ENCODE measurements at places on chromosomes 4 and X.

- DNase-seq: no peak
Measured at GRCh38 chr4:185396724-185397385, at the start of gene ANKRD37. TSS of gene ANKRD37 (plus strand) at chr4:185396841. CDS start at chr4:185396924, 83 bp downstream.

- DNase-seq: no peak
Measured at GRCh38 chr4:48339642-48340041, 1.7 kb upstream of the SLAIN2 start.

DNA sequence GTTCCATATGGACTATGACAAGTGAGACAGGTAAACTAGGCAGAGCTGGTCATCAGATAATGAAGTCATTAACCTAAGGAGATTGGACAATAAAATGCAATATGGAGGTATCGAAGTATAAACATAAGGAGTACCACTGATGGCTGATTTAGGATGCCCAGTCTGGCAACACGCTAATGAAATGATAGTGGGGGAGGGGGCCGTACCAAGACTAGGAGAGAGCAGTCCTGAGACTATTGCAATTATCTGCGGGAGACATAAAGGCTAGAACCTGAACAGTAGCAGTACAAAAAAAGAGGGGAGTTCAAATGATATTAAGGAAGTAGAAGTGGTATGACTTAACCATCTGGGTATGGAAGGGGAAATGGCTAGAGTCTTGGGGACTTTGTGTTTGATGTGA, 2.3 kb downstream of the F9 start:
- no peak for DNase-seq

DNA sequence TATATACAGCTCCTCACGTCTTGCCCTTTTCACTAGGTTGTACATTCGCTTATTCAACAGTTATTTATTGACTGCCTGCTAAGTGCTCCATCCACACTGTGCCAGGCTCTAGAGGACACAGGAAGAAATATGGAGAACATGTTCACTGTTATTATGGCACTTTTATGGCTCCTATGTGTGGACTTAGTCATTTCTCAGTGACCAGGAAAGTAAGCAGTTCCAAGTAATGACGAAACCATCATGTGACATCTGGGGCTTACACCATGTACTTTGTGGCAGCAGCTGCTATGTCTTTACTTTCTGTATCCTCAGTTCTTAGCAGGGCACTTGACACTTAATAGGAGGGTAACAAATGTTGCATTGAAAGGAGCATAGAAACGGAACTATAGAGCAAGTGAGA, 278.0 kb downstream of the ANK2 start:
- DNase-seq: no peak

DNA sequence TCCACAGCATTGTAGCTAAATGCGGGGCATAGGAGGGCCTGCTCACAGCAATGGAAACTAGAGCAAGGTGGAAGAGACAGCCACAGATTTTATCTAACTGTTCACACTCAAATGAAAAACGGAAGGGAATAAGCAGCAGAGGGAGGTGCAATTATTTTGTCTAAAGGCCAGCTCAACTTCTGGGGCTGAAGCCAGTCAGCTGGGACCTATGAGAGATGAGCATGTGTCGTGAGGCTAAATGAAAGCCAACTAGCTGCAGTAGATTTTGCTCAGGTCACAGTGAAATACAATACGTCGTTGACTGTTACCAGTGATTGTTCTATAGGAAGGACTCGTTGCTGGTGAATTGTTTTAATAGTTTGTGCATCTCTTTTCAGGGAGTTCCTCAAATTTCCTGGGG, 26.4 kb upstream of the FGFBP2 start:
- no peak for DNase-seq

DNA sequence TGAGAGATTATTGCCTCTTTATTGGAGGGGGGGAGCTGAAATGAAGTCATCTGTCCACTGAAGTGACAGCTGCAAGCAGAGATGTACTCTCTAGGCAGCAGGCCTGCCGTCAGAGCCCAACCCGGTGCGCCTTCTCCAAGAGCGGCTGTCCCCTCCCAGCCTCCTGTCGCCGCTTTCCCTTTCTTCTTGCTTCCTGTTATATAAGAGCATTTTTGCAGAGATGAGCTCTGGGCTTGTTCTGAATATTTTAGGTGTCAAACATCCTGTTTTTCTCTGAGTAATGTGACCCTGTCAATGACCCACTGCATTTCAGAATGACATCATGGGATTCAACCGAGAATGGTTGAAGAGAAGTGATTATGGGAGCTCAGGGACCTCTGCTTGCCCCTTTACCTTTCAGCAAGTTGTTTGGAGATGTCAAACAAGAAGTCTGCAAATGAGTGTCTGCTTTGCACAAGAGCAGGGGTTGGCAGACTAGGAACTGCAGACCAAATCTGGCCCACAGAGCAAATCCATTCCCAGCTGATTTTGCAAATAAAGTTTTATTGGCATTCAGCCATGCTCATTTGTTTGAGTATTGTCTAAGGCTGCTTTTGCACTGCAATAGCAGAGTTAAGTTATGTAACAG, 79.9 kb downstream of the SLC9A6 start:
- peak; percentile 39 for DNase-seq

- no peak for DNase-seq
Measured at GRCh38 chr4:3344596-3344995, 51.8 kb downstream of the RGS12 start.

GRCh38 chrX:144006811-144007210, 122.9 kb downstream of the UBE2NL start:
- DNase-seq: no peak

Measured in CD4-positive, alpha-beta T cell treated with Interleukin-15 for 1 hour (primary cell).